ENCODE measurements at places on chromosomes 5 and 9. TPM values are rescaled to one million over a fixed set of nuclear protein-coding genes. Genes with fewer than 3 reads are reported as not detected.
A peak's percentile ranks its signal among the peaks of the same experiment; 100 is the strongest.

Gene F2RL2
- total RNA-seq, result 0.78 TPM

DNA sequence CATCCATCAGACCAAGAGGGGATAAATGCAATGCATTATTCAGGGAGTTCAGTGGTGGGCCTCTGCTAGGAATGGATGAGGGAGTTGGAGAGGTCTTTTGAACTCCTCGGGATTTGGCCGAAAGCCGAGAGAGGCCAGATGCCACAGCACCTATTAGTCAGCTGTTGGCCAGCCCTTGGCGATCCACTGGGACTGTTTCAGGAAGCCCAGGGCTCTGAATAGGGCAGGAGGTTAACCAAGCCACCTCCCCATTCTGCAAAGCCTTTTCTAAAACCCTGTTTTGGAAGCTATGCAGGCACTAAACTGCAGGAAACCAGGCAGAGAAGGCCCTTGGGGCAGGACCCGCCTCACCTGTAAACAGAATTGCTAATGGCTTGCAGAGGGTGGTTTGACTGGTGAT lies 37.8 kb downstream of the ASTN2 start:
- H3K4me1 ChIP-seq, result no peaks in the 10 kb centered on the region
- H3K27me3 ChIP-seq, result no peaks in the 10 kb centered on the region
- no peak overlapping the region for H3K27ac ChIP-seq
- peak; percentile 50 for DNase-seq
- no peaks in the 10 kb centered on the region for H3K36me3 ChIP-seq
- H3K4me3 ChIP-seq, result no peak overlapping the region

Gene FOCAD
- 85.7 TPM for total RNA-seq

GRCh38 chr5:15823398-15823797 lies 323.4 kb downstream of the FBXL7 start:
- H3K36me3 ChIP-seq, result no peaks in the 10 kb centered on the region
- H3K4me1 ChIP-seq, result no peaks in the 10 kb centered on the region
- H3K27ac ChIP-seq, result no peak overlapping the region

Gene FBXL7
- 3.1 TPM for total RNA-seq

DNA sequence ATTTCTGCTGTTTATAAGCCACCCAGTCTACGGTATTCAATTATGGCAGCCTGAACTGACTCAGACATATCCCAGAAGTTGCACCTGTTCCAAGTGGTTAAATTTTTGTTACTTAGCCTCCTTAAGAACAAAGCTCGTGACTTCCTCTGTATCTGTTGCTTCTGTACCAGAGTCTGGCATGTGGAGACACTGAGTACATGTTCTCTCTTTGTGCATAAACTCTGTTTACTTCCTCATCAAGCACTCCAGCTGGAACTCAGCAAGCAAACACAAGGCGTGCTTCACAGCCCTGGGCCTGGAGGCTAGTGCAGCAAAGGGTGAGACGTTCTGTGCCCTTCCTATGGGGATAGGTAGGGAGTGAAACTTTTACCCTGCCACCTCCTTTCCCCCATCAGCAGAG lies 19.0 kb downstream of the C9orf152 start:
- H3K36me3 ChIP-seq, result no peaks in the 10 kb centered on the region
- H3K4me1 ChIP-seq, result peaks cover 85% of the 10 kb centered on the region
- no peaks in the 10 kb centered on the region for H3K27me3 ChIP-seq
- peak overlapping the region; percentile 60 for H3K27ac ChIP-seq

- no peaks in the 10 kb centered on the region for H3K27me3 ChIP-seq
- H3K36me3 ChIP-seq, result no peaks in the 10 kb centered on the region
- peak overlapping the region; percentile 45 for H3K27ac ChIP-seq
- DNase-seq, result peak; percentile 25
Observed at GRCh38 chr9:78004478-78005229, 27.0 kb downstream of the GNAQ start.

Gene NUTM2G
- total RNA-seq, result not detected

GRCh38 chr9:133048595-133048994 lies 13.2 kb upstream of the CEL start:
- H3K27ac ChIP-seq, result peak overlapping the region; percentile 93
- peak; percentile 93 for DNase-seq
- no peaks in the 10 kb centered on the region for H3K36me3 ChIP-seq
- H3K4me1 ChIP-seq, result peaks cover 73% of the 10 kb centered on the region

Gene CORO2A
- total RNA-seq, result 1.3 TPM

DNA sequence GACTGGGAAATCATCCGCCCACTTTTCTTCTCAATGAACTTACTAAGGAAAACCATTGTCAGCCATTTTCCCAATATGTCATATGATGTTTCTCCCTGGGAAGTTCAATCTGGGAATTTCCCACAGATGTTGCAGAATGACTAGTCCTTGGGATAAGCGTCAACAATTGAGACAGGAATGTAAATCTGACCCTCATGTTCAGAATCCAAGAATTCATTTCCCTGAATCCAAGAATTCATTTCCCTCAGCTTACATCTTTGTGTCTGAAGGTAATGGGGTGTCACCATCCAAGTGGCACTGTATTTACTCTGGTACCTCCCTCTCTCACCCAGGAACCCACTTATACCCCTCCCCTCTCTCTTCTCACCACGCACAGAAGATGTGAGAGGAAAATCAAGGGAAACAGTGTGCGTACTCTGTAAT lies 7.4 kb downstream of the KLF9 start:
- H3K36me3 ChIP-seq, result no peaks in the 10 kb centered on the region
- no peaks in the 10 kb centered on the region for H3K27me3 ChIP-seq
- H3K4me1 ChIP-seq, result peaks cover 80% of the 10 kb centered on the region
- no peak for DNase-seq
- H3K27ac ChIP-seq, result no peak overlapping the region
- no peak overlapping the region for H3K4me3 ChIP-seq

Gene PLPPR1
- 0.26 TPM for total RNA-seq

All from body of pancreas (tissue), 4 donors.